ENCODE measurements at places on chromosomes 6 and 20.

DNA sequence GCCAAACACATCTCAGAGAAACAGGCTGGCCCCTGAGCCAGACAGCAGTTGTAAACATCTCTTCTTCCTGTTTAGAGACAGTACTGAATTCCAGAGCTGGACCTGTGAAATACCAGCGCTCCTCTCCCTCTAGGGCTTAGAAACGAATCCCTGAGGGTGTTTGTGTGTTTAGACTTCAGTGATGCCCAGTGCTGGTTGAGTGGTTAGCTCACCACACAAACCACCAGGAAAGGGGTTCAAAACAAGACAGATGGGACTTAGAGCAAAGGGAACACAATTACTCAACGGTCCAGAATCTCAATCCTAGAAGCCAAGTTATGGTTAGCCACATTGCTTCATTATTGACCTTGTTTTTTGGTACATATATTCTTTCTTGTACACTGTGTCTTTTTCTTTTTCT is 108.7 kb upstream of the TMEM170B start:
- no peak for DNase-seq

DNA sequence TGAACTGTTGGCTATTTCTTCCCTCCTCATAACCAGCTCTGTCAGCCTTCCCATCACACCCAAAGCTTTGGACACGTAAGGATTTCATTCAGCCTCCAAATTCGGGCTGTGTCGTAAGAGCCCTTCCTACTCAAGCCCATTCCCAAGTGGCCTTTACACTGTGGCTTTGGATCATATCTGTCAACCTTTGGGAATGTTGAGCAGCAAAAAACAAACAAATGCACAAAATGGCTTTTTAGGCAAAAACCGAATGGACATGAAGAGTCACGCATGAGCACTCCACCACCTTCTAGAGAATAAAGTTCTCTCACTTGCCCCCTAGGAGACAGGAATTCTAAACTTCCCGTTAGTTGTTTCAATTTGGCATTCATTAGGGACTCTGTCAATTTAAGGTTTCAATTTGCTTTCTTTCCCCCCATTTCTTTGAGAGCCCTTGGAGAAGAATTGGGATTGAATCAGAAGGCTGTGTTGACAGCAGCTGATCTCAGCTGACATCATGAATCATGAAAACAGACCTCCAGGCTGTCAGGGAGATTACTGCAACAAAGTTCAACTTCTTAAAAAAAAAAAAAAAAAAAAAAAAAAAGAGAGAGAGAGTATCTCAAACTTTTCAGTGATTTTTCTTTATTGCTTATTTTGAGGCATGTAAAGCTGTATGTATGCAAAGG is 110.3 kb downstream of the BCAS1 start:
- DNase-seq: no peak

- DNase-seq: no peak
These were observed 168.0 kb upstream of the FOXA2 start for GRCh38 chr20:22752324-22752723.

- no peak for DNase-seq
These were observed 476 bp downstream of the IGF2R start for GRCh38 chr6:159969204-159969912.

DNA sequence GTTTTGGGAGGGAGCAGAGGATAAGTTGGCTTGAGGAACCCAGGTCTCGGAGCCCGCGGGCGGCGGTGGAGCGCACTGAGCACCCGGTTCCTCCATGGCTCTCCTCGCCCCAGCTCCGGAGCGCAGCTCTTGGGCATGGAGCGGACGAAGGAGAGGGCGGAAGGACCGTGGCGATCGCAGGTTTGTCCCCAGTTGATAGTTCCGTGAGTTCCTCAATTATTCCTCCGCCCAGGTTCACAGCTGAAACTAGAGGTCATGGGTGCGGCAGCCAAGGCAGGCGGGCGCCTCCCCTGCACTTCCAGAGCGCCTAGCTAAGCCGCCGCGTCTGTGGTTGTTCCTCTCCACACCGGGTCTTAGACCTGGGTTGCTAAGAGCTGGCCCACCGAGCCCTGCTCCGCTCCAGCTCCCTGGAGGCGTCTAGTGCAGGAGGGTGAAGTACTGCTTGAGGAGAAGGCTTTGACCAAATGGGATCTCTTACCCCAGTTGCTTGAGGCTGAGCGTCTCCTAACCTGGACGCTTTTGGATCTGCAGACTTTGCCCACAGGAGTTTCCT is at the start of gene HTR1B:
Gene HTR1B (minus strand): TSS at position 184 of the 553 bp plus-strand sequence. CDS start 88 bp downstream, at position 96.
- DNase-seq: no peak

GRCh38 chr6:106184629-106185028 is 98.5 kb downstream of the PRDM1 start:
- no peak for DNase-seq

DNA sequence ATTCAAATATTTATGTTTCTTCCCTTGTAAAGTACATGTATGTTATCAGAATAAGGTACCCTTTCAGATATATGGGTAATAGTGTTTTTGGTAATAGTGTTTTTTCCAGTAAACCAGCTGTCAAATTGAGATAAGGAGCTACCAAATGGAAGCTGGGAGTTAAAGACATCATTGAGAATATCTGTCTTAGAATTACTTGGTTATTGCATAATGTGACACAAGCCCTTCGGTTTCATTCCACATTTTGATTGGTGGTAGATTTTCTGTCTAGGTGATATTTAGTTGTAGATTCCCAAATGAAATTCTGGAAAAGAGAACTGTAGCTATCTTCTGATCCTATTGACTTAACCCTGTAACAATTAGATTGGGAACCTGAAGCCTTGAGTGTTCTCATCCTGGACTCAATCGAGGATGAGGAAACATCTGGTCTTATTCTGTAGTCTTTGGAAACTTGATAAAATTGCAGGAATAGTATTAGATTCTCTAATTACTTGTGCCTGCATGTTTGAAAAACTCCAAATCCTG is 75.1 kb upstream of the SYNJ2 start:
- DNase-seq: no peak

DNA sequence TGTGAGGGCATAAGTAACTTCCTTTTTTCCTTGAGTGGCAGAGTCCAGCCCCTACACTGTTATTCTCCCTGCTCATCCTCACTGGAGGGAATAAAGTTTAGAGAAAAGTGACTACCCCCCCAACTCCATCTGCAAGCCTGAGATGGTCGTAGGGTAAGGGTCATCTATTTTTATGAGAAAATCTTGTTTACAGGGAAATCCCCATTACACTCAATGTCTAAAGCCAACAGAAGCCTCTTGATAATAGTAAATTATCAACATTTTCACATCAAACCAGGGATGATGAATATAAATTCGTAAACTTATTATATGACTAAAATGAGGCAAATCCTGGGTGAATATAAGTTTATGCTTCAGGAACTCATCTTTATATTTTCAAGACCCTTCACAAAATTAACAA is 174.0 kb upstream of the KCNK16 start:
- DNase-seq: no peak

- DNase-seq: no peak
These were observed 155.8 kb downstream of the SLC16A10 start for GRCh38 chr6:111243095-111243494.

DNA sequence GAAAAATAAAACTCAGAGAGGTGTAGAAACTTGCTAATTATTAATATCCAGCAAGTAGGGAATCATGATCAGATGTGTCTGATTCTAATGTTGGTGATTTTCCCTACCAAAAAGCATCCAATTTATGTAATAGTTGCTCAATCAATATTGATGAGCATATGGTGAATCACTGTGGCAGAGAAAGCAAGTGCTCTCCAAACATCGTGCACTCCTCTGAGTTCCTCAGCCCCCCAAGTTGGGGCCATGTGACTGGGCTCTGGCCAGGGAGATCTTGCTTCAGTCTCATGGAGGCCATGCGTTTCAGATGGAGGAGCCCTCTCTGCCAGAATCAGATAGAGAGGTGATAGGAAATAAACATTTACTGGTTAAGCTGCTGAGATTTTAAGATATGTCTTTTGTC is 133.2 kb upstream of the LY86 start:
- DNase-seq: no peak

- DNase-seq: no peak
These were observed 119.9 kb upstream of the SLC22A16 start for GRCh38 chr6:110596354-110596753.

DNA sequence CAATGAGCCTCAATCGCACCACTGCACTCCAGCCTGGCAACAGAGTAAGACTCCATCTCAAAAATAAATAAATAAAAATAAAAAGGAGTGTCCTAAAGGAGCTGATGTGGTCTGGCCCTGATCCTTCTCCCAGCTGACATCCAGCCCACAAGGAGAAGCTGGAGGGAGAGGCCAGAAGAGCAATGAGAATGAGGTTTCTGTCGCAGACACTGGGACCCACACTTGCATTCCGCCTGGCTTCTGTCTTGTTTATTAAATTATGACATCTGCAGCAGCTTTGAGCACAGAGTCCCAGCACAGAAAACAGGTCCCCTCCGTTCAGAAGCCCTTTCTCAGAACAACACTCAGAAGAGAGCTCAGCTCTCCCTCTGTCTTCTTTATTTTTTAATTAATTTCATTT is 10.3 kb upstream of the E2F1 start:
- no peak for DNase-seq

GRCh38 chr6:149963462-149964307 is at the start of gene ULBP1:
Gene ULBP1 (plus strand): TSS chr6:149963943. CDS start chr6:149964050, 107 bp downstream.
- peak; percentile 87 for DNase-seq

Data from muscle of arm (tissue), 14 donors.